NCI-H2081 treated with DMSO at 0.1 percent for 48 hours (cell line): ENCODE measurements at places on chromosomes 4 and X.

DNA sequence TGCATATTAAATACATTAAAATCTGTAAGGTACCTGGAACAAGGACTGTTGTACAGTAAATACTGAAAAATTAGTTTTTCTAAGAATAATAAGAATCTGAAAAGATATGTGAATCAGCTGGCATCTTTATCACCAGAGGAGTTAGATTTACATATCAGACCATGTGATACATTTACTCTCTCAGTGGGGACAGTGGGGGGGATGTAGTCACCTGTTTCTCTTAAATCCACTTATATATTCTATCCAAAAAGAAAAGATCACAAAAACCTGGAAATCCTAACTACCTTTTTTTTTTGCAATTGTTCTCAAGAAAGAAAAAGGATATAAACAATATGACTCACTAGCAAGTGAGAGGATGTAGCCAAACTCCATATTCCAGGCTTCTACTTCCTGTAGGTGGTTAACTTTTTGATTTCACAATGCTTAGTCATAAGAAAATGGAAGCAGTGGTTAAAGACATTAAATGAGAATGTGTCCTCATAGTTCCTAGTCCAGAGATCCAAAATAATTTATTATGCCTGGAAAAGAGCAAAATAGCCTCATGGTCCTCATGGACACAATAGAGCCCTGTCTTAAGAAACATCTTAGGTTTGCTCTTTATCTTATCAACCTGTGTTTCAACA, 22.5 kb upstream of the MYOZ2 start:
- no peak for DNase-seq

DNA sequence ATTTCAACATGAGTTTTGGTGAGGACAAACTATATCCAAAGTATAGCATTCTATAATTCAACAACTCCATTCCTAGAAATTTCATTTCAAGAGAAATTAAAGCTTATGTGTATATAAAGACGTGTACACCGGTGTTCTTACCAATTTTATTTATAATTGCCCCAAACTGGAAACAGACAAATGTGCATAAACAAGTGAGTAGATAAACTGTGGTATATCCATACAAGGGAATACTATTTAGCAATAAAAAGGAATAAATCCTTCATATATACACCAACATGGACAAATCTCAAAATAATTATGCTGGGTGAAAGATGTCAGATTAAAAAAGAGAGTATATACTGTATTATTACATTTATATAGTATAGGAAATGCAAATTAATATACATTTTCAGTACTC, 19.9 kb downstream of the HNRNPH2 start:
- DNase-seq = no peak

GRCh38 chr4:27094224-27094623, 233.6 kb downstream of the STIM2 start:
- DNase-seq = no peak

- DNase-seq = no peak
Measured at GRCh38 chrX:150486011-150486410, 82.4 kb upstream of the MTM1 start.

- no peak for DNase-seq
Measured at GRCh38 chr4:20074450-20074849, 177.3 kb upstream of the SLIT2 start.

- DNase-seq = no peak
Measured at GRCh38 chrX:79412972-79413371, 45.8 kb upstream of the ITM2A start.

DNA sequence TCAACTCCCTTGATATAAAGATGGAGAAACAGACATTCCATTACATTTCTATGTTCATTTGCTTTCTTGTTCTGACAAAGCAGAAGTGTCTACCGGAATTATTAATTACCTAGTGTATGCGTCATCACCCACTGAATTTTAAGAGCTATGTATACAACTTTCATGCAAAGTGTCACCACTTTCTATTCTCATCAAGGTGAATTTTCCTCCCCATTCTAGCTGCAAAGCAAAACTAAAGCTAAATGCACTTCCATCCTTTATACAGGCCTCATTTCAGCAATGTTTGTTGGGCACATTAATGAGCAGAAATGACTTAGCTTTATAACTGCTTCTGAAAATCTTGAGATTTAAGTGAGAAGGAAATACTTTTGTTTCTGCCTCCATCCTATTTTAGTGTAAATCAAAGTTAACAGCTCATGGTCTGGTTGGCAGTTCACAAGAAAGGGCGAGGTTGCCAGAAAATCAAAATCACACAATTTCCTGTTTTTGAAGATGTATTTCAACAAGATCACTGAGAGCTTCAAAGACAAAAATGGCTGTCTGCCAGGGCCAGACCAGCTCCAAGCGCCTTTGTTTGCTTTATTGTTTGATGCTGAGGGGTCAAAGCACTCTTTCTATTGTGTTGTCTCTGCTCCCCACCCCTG, 7.2 kb upstream of the FAM9C start:
- no peak for DNase-seq

DNA sequence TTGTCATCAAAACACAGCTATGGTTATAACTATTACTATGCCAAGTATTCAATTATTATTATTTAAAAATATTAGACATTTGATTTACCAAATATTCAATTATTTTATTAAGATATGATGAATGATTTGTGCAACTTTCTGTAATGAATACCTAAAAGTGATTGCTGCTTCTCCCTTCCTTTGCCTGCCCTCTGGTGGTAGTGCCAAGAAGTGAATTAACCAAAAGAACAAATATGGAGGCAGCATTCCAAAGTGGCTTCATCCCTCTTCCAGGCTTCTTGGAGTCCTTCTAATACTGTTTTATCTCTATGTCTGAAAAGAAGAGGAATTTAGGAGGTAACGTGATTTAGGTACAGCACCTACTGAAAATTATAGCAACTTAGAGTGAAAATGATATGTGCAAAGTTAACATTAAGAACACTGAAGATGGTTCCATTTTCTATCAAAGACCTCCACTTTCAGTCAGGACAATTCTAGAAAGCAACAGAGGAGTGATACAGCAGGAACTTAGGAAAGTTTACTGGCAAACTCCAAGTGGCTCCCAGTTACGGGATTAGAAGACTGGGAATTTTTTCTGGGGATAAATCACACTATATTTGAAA, 43.0 kb downstream of the ENPEP start:
- DNase-seq = no peak

GRCh38 chrX:31483336-31483735, 411.5 kb upstream of the FTHL17 start:
- no peak for DNase-seq

GRCh38 chrX:45845142-45845541, 644.5 kb upstream of the DIPK2B start:
- no peak for DNase-seq

DNA sequence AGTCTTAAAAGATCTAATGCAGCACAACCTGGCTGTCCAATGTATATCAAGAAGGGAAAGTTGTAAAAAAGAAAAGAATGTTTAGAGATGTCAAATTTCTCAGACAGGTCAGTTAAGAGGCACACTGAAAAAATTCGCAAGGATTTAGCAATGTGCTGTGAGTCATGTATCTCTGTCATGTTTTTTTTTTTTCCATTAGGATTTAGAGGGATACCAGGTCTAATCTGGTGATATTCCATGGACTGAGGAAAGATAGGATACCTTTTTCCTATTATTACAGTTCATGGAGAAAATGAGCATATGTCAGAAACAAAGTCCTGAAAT, 815.4 kb upstream of the PCDH10 start:
- no peak for DNase-seq

DNA sequence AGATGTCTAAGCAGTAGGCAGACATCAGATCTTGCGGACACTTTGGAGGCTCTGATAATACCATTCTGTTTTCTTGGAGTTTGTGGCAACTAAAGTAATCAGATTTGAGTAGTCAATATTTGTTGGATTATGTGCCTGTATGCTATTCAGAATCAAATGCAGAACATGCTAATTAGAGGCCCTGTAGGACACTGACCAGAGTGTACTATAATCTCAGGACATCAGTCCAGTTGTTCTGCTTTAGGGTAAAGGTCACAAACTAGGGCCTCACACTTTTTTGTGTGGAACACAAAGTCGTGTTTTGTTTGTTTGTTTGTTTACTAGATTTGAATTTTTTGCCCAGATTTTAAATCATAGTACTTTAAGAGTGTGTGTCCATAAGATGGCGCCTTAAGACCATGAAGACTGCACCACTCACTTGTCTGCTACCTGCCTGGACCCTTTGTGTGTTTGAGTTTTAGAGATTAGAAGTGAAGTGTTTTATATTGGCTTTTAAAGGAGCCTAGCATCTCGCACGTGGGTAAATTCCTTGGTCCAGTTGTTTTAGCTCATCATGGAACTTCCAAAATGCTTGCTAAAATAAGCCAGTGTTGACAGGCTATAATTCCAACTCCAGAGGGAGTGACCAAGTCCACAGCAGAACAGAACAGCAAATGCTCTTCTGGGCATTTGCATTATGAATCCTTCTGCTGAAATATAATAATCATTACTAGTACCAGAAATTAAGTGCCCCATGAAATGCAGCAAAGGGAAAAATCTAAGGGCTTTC, 34.7 kb downstream of the IL13RA1 start:
- DNase-seq = no peak
